ENCODE measurements at places on chromosomes 3 and 15.

DNA sequence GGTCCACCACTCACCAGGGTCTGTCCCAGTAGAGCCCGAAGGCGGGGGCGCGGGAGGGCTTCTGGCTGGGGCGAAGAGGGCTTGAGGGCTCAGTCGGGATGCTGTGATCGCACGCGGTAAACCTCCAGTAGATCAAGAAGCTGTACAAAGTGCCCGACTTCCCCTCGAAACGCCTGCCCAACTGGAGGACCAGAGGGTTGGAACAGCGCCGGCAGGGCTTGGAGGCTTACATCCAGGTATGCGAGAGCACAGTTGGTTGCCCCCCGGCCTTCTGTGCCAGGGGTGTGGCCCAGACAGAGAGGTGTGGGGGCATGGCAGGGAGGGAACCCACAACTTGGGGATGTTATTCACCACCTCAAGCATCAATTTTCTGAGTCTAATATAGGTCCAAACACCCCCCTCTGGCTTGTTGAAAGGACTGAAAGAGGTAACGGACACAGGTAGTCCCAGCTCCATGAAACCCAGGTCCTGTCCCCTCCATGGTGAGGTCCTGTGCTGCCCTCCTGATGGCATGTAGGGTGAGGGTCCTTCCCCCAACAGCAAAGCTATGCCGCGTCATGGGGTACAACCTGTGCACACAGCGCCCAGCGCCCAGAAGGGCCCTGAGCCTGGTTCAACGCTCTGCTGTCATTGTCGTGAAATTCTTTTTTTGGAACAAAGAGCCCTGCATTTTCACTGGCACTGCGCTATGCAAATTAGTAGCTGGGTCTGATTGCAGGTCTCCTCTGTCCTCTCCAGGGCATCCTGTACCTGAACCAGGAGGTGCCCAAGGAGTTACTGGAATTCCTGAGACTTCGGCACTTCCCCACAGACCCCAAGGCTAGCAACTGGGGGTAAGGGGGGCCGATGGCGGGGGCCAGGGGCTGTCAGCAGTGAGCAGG lies 1.2 kb downstream of the SNX22 start:
- no peak for DNase-seq

DNA sequence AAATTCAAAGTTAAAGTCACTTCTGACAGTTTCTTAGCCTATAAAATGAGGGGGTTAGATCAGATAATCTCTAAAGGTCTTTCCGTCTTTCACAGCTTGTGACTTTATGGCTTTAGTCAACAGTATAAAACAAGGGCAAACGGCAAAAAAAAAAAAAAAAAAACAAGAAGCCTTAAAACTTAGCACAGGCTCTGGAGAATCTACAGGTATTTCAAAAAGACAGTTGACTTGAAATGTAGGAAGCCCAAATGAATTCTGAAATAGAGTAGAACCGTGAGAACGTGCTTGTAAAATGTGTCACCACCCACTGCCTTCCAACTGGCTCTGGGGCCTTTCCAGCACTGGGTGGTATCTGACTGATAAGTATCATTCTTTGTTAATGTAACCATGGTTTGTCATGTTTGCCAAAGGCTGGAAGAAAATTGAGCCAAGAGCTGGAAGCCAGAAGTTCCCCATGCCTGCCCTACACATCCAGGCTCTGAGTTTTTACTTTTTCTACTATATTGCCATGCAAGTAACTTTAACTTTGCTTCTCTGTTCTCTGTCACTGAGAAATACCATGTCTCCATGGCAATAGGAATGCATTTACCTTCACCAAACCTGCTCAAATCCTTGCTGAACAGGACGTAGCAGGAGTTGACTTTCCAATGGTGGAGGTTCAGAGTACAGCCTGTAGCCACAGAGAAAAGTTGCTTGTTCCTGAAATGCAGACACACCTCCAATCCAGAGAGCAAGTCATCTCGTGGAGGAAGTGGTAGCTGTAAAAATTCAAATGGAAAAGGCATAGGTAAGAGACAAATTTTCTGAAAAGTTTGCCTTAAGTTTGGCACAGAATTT lies 35.8 kb upstream of the THSD4 start:
- peak; percentile 80 for DNase-seq

DNA sequence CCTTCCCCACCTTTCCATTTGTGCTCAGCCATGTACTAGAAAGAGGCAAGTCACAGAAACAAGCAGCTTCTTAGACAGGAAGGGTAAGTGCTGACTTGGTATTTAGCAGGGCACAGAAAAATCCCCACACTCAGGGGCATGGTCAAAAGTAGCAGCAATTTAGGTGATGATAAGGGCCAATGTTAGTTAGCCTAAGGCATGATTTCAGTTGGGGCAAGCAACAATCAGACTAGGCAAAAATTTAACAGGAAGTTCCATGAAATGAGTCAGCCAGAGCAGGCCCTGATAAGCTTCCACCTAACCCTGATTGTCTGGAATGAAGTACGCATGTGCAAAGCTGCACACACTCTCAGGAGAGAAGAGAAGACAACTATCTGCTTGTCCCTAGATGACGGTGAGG lies 423.4 kb upstream of the UBE2E2 start:
- no peak for DNase-seq

DNA sequence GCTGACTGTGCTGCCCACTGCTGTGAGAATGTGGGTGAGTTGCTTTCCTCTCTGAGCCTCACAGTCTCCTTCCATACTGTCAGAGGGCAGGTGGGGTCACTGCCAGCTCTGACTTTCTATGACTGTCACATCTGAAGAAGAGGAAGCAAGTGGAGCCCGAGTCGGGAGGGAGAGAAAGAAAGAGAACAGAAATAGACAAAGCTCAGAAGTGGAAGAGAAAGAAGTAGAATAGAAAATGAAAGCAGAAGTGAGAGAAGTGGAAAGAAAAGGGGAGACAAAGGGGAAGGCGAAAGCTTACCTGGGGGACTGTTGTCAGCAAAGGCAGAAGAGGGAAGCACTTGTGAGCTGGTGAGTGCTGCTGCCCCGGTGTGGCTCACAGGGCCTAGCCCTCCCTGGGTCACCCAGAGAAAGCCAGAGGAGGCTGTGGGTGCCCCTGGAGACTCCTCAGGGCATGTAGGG lies 57.9 kb downstream of the EPHB1 start:
- DNase-seq = no peak

GRCh38 chr15:83066034-83066733 lies 868 bp downstream of the BTBD1 start:
- DNase-seq = no peak

DNA sequence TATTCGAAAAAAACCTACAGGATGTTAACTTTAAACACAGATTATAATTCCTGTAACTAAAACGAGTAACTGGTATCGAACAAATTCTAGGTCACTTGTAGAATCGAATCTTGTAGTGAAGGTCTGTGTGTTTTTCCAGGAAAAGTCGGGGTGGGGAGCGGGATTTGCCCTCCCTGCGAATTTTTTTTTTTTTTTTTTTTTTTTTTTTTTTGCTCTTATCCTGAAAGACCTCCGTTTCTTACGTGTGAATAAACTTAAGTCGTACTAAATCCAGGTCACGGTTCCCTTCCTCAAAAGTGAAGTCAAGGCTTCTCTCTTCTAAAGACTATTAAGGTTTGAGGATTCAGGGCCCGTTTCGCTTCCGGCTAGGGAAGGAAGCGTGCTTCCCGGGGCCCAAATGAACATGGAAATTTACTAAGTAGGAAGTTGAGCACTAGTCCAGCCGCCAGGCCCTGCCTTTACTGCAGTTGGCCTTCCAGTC lies 770 bp downstream of the TBC1D5 start:
- no peak for DNase-seq
